ENCODE measurements at places on chromosomes 2 and 18.

GRCh38 chr2:43288417-43289305 lies 62.3 kb upstream of the ZFP36L2 start:
- no peak for DNase-seq

GRCh38 chr18:74768096-74768495 lies 170.4 kb downstream of the ZNF407 start:
- DNase-seq: no peak

- peak; percentile 94 for DNase-seq
Observed at GRCh38 chr2:113219889-113220641, 46.3 kb downstream of the PSD4 start.

GRCh38 chr2:109322111-109322510 lies 193.1 kb downstream of the SH3RF3 start:
- DNase-seq: peak; percentile 92

- no peak for DNase-seq
Observed at GRCh38 chr2:241198381-241199279, 10.2 kb downstream of the ANO7 start.

DNA sequence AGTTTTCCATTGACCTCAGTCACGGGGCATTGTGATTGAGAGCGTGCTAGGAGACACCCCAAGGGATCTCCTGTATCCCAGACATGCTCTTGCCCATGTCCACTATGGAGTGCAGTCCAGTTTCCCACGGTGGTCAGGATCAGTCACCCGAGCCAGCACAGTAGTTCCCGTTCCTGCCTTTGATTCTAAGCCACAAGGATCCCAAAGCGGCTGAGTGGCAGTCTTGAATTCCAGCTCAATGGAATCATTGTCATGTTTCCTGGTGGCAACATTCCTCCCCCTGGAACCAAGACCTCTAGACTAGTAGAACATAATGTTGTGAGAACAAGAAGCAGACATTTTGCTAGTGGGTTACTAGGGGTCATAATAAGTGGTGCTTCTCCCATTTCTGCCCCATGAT lies 154.3 kb downstream of the SEPTIN10 start:
- peak; percentile 75 for DNase-seq

- no peak for DNase-seq
Observed at GRCh38 chr2:102251042-102251848, 60.1 kb upstream of the IL1RL1 start.

DNA sequence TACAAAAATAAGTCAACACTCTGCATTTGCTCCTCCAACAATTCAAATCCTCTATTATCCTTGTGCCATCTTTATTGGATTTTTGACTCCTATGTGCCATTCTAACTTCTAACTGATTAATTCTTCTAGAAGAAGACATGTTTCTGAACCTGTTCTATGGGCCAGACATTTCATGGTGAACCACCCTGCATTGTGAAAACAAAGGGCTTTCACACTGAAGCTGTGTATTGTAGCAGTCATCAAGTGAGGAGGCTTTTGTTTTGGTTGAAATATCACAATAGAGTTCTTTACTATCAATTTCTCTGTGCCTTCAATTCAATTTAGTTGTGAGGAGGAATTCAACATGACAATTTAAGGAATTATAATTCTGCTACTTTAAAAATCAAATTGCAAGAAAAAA lies 357.9 kb downstream of the PLCL1 start:
- DNase-seq: no peak

All from M059J (cell line).